ENCODE measurements at places on chromosomes 2 and 18.

GRCh38 chr2:166067229-166067628 is 60.6 kb downstream of the SCN1A start:
- DNase-seq, result no peak

GRCh38 chr2:11168488-11168887 is 13.2 kb downstream of the SLC66A3 start:
- no peak for DNase-seq

DNA sequence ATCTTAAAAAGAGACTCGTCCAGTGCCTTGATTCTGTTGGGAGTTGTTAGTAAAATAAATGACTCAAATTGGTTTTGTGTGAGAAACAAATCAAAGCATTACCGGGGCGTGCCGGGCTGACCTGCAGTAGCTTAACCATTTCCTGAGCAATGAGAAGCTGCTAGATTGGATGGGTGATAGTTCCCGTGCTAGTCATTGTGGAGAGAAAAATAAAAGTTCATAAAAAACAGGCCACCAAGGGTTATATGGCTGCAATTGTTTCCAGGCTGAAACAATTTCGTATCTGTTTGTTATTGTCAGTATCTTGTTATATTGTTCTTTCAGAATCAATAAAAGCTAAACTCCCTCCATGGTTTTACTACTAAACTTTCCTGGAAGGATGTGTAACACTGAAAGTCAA is 314.4 kb downstream of the MTX2 start:
- DNase-seq, result no peak

- DNase-seq, result no peak
These were observed 61.6 kb downstream of the SOWAHC start for GRCh38 chr2:109675666-109676345.

DNA sequence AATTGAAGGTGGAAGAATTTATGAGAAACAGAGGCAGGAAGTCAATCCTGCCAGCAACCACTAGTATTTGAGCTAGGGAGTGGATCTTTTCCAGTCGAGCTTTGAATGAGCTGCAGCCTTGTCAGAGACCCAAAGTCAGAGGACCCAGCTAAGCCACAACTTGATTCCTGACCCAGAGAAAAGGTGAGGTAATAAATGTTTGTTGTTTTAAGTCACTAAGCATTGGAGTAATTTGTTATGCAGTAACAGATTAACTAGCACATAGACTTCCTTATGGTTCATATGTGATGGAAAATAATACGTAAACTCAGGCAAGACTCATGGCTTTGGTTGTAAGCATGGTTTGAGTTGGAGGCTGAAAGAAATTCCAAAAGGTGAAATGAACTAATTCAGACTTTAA is 21.6 kb downstream of the EFEMP1 start:
- DNase-seq, result no peak

All from fibroblast of the conjunctiva (primary cell).